ENCODE measurements at places on chromosomes 13 and 19. TPM values are rescaled to one million over a fixed set of nuclear protein-coding genes. Genes with fewer than 3 reads are reported as not detected.

FCER2 gene
- polyA plus RNA-seq: 0.67 TPM

PGLYRP1 gene
- polyA plus RNA-seq: not detected

WASF3 gene
- 15.4 TPM for polyA plus RNA-seq

GRCh38 chr13:99800011-99800410 lies 171.6 kb downstream of the ZIC5 start:
- H3K27me3 ChIP-seq: no peaks in the 10 kb centered on the region
- no peak overlapping the region for H3K27ac ChIP-seq
- no peak for DNase-seq
- peaks cover 30% of the 10 kb centered on the region for H3K4me1 ChIP-seq
- H3K36me3 ChIP-seq: no peaks in the 10 kb centered on the region
- H3K4me3 ChIP-seq: no peak overlapping the region

DNA sequence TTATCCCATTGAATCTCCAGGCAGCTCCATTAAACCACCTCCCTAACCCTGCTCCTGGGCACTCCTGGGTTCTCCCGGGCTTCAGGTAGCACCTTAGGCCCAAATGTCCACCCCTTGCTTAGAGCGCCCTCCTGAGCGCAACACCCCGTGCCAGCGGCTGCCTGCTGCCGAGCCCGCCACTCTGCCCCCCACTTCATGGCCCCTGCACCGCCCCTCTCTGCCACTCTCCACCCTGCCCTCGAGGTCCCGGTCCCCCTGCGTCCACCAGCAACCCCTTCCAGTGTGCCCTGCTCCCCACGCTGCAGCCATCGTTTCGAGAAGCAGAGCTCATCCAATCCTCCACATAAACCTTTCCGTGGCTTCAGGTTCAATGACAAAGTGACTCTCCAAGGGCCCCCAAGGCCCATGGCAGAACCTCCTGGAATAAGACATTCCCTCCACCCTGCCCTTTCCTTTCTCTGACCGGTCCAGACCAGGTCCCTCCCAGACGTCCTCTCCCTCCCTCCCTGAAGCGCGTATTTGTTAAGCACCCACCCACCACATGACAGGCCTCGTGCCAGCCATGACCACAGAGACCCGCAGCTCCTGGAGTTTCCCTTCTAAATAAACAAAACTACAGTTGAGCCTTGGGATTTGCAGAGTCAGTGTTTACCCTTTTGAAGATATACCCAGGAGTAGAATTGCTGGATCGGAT lies 66.6 kb downstream of the ARHGEF18 start:
- no peaks in the 10 kb centered on the region for H3K27me3 ChIP-seq
- DNase-seq: no peak
- H3K36me3 ChIP-seq: no peaks in the 10 kb centered on the region
- no peak overlapping the region for H3K27ac ChIP-seq
- H3K4me3 ChIP-seq: no peak overlapping the region

- no peaks in the 10 kb centered on the region for H3K27me3 ChIP-seq
- no peaks in the 10 kb centered on the region for H3K36me3 ChIP-seq
- H3K4me1 ChIP-seq: no peaks in the 10 kb centered on the region
- DNase-seq: no peak
- no peak overlapping the region for H3K4me3 ChIP-seq
- no peak overlapping the region for H3K27ac ChIP-seq
Observed at GRCh38 chr13:79455331-79455730, 25.6 kb upstream of the NDFIP2 start.

DNA sequence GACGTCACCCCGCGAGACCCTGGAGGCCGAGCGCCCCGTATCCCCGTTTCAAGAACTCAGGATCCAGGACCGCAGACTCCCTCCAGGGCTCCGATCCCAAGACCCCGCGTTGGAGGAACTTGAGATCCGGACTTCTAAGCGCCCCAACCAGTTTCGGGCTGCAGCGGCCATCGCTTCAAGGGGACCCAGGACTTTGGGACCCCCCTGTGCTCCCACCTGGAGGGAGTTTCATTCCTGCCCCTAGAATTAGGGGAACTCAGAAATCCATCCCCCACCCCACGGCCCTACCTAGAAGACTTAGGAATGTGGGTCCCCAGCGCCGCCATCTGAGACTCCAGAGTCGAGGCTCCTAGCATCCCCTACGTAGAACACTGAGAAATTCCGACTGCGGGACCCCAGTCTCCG lies 400 bp downstream of the PLEKHG2 start:
- H3K27me3 ChIP-seq: no peaks in the 10 kb centered on the region
- peak overlapping the region; percentile 83 for H3K27ac ChIP-seq
- H3K4me1 ChIP-seq: peaks cover 10% of the 10 kb centered on the region

DNA sequence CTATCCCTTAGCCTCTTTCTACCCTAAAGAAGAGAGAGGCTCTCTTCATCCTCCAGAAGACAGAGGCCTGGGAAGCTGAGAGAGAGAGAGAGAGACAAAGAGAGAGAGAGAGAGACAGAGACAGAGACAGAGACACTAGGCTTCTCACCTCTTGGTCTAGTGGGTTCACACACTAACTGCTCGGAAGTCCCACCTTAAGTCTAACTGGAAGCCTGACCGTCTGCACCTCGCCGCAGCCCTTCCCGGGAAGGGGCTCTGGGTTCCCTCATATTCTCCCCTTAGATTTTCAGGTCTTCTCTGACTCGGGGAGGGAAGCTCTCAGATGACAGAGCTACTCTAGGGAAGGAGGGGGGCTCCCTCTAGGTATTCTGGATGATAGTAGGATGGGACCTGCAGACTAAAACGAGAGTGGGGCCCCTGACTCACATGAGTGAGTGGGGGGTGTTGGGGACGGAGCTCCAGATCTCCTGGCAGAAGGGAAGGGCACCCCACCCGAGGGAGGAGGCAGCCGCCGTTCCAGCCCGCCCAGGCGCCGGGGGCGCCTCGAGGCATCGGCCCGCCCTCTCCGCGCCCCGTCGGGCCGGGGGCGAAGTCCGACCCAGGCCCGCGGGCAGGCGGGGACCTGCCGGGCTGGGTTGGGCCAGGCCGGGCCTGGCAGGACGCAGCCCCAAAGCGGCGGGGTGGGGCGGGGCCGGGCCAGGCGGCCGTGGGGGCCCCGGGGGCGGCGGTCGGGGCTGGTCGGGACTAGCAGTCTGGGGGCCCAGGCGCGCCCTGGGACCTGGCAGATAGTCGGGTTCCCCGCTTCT lies 2.0 kb upstream of the JUNB start:
- DNase-seq: no peak
- H3K36me3 ChIP-seq: no peaks in the 10 kb centered on the region
- H3K27me3 ChIP-seq: no peaks in the 10 kb centered on the region

GRCh38 chr19:42436006-42436405 lies 6.7 kb downstream of the CXCL17 start:
- H3K27ac ChIP-seq: no peak overlapping the region
- H3K4me1 ChIP-seq: no peaks in the 10 kb centered on the region
- H3K36me3 ChIP-seq: no peaks in the 10 kb centered on the region

All from H1 (cell line).